ENCODE measurements at places on chromosomes 7 and 10.

- DNase-seq, result no peak
Measured at GRCh38 chr10:132135053-132135872, 51.5 kb upstream of the DPYSL4 start.

DNA sequence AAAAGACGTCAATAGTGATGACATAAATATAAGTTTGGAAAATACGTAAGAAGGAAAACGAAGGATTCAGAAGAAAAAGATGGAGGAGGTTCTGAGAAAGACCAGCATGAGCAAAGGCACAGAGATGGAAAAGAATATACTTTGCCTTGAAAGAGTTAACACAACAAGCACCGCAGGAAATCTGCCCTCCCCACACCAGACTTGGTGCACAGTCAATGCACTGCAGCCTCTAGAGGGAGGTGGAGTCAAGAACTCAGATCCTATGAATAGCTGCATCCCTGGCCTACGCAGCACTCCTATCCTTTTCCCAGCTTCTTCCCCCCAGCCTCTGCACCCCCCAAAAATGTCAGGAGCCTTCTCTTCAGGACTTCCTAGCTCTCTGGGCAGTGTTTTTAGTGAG is 1370.6 kb upstream of the LRRTM3 start:
- DNase-seq, result no peak

- DNase-seq, result no peak
Measured at GRCh38 chr10:60235001-60235400, 154.7 kb downstream of the ANK3 start.

GRCh38 chr7:115066050-115066449 is 144.2 kb downstream of the MDFIC start:
- no peak for DNase-seq

DNA sequence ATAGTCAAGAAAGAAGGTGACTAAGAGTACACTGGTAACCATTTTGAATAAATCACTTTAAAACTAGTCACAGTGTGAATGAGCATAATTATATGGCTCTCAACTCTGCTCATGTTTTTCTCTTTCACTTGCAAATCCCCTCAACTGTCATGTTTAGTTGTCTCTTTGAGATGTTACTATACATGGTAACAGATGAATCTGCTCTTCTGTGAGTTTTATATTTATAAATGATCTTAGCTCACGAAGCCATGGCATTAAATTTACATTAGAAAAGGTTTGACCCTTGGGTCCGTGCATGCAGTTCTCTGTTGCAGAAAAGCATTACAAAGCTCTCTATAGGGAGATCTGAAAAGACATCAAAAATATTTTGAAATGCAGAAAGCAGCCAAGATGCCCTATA is 33.0 kb upstream of the LRRTM3 start:
- no peak for DNase-seq

DNA sequence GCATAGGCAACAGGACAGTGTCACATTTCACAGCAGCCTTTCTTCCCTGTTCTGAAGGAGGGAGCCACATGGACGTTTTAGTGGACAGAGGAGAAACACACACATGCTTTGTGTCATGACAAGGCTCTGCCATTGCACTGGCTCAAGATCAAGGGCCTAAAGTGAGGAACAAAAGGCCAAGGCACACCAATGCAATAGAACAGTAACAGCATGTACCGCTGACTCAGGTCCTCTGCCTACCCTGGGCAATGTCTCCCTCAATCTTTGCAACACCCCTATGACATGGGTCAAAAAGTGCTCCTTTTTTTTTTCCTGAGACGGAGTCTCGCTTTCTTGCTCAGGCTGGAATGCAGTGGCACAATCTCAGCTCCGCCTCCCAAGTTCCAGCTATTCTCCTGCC is 57.8 kb upstream of the SDK1 start:
- no peak for DNase-seq

GRCh38 chr7:24923172-24923865 is 56.7 kb downstream of the OSBPL3 start:
- DNase-seq, result no peak

DNA sequence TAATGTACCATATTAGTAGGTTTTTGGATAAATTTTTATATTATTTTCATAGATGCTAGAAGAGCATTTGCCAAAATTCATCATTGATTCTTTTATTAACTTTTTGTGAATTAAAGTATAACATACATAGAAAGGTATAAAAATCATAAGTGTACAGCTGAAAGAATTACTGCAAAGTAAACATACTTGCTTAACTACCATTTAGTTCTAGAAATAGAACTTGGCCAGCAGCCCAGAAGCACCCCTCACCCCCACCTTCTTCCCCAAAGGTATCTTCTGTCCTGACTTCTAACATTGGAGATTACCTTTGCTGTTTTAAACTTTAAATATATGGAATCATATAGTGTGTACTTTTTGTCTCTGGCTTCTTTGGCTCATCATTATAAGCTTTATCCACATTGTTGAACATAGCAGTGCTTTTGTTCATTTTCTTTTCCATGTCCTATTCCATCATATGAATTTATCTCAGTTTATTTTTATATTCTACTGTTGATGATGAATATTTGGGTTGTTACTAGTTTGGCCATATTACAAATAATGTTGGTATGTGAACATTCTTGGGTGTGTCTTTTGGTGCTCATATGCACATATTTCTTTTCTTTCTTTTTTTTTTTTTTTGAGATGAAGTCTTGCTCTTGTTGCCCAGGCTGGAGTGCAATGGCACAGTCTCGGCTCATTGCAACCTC is 142.8 kb downstream of the ADK start:
- no peak for DNase-seq

GRCh38 chr10:31118556-31118955 is 86.9 kb upstream of the ZNF438 start:
- no peak for DNase-seq

GRCh38 chr10:131056091-131056579 is 255.4 kb downstream of the TCERG1L start:
- DNase-seq, result no peak

DNA sequence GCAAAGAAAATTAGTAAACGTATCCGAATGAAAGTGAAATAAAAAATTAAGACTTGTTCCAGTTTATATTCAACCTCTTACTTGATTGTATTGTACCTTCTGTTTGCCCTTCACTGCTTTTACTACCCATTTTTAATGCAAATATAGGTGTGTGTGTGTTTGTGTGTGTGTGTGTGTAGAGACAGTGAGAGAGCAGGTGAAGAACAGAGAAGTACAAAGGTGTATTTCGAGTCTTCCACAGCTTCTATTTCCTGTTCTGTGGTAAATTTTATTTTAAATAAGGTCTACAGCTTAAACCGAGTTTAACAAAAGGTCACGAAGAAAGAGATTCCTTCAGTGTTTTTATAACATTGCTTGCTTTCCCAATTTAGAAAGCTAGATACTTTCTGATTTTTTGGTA is 12.7 kb upstream of the SVIL start:
- DNase-seq, result no peak

DNA sequence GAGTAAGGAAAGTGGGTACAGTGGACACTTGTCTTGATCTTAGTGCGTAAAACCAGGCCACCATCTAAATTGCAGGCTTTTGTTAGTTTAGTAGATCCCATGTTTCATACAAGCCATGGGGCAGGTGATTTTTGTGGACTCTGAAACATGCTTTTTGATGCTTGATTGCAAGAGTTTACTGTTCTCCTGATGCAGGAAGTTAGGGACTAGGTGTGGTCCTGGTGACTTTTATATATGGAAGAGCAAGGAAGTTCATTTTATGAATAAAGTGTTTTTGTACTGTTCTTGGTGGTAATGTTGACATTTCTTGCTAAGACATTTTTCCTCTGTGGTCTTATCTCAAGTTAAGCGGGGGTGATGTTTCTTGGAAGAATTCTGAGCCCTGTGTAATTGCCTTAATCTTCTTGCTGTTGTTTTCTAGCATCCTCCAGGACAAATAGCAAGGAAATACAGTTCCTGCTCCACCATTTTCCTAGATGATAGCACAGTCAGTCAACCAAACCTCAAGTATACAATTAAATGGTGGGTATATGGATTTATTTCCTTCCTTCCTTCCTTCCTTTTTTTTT is 89.0 kb upstream of the GJD4 start:
- DNase-seq, result no peak

DNA sequence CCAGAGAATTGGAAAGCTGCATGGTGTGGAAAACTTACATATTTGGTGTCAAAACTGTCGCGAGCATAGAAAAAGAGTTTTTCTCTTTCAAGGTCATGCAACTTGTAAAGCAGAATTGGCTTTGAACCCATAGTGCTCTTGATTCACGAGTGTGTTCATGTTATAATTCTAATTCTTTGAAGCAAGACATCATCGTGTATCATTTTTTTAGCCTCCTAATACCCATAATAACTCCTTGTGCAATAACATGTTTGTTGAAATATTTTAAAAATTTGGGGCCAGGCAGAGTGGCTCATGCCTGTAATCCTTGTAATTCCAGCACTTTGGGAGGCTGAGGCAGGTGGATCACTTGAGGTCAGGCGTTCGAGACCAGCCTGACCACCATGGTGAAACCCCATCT is 4.2 kb downstream of the CCL24 start:
- DNase-seq, result no peak

GRCh38 chr7:98291717-98292116 is 10.2 kb downstream of the BRI3 start:
- DNase-seq, result no peak

- no peak for DNase-seq
Measured at GRCh38 chr10:107032700-107033401, 131.7 kb downstream of the SORCS1 start.

GRCh38 chr7:37376386-37376785 is 72.3 kb downstream of the ELMO1 start:
- no peak for DNase-seq

GRCh38 chr10:75507469-75507868 is 76.0 kb downstream of the LRMDA start:
- DNase-seq, result no peak

DNA sequence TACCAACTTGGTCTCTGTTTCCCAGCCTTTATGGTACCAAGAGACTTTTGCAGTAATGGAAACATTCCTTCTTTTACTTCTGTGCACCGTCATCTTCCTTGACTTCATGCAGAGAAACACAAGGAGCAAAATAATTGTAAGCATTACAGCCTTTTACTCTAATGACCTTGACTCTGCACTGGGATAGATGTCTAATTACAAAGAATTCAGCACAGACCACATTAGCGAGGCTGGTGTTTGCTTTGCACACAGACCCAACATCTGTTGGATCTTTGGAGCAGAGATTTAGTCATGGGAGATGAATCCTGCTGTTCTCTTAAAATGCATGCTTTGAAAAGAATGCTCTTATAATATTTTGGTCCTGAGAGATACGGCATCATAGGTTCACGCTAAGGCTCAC is 261.6 kb downstream of the TWIST1 start:
- no peak for DNase-seq

DNA sequence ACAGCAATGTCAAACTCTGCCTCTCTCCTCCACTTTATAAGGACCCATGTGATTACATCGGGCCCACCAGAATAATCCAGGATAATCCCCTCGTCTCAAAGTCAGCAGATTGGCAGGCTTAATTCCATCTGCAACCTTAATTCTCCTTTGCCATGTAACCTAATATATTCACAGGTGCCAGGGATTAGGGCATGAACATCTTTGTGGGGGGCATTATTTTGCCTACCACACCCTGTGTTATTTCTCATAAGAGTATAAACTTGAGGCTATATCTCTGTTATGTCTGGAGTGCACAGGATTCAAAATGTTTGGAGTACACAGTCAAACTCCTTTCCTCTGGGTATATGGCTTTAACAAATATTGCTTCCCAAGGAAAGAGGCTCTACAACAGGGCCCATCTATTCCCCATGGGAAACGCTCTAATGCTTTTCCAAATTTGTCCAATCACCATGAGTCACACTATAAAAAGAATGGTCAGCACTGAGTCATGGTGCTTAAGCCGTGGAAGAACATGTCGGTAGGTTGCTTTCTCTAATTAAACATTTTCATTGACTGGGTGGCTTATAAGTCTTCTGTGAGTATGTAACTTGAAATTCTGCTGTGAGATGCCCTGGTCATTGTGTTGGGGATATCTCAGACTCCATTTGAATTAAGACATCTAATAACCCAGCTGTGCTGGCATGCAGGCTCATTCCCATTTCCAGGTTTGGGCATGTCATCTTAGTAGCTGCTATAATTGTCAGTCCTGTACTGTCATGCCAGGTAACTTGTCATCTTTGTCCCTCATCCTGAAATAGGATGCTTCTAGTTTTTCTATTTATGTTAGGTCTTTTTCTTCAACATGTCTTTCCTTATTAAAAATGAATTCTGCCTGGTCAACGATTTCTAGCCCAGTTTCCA is 11.5 kb upstream of the AKR1B10 start:
- no peak for DNase-seq

GRCh38 chr7:82091126-82091684 is 321.4 kb upstream of the HGF start:
- DNase-seq, result no peak

DNA sequence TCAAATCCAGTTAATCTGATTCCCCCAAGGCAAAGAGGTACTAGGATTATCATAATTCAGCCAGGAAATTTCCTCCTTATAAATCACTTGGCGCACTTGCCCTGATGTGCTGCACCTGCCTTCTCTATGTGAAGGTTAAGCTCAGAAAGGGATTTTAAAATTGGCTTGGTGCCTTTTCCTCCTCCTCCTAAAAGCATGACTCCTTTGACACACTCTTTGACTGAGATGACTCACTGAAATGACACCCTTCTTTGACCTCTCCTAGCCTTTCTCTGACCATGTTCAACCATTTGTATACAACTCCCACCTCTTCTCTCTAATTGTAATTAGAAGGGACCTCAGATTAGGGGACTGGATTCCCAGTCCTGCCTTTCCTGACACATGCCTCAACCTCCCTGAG is 46.5 kb downstream of the ABLIM1 start:
- no peak for DNase-seq

DNA sequence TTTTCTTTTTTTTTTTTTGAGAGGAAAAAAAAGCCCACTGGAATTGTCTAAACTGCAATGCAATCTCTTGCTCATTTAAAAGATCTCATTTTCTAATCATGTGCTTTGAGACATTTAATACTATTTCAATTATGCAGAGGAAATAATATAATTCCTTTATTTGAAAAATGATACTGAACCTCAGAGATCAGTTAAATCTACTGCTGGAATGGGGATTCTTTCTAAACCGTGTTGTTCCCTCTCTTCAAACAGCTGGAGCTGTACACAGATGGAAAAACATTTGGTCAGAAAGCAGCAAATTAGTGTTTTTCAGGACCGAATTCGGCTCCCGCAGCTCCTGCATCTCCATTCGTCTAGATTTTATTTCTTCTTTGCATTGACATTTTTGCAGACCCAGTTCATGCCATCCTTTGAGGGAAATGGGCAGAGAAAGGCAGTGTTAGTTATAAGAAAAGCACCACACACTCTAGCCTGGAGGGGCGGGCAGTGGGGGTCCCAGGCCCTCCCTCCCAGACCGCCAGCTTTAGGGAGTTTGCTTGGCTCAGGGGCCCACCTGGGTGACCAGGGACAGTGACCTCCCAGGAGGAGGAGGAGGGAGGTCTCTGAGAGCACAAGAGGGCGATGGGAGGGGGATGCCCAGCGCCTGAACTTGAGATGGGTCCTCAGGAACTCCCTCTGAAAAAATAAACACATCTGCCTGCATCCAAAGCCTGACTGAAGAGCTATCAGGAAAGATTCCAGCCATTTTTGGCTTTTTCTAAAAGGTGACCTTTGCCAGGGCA is 32.4 kb downstream of the TRIM8 start:
- no peak for DNase-seq
